ENCODE measurements at places on chromosomes 4 and X.
A peak's percentile ranks its signal among the peaks of the same experiment; 100 is the strongest.

DNA sequence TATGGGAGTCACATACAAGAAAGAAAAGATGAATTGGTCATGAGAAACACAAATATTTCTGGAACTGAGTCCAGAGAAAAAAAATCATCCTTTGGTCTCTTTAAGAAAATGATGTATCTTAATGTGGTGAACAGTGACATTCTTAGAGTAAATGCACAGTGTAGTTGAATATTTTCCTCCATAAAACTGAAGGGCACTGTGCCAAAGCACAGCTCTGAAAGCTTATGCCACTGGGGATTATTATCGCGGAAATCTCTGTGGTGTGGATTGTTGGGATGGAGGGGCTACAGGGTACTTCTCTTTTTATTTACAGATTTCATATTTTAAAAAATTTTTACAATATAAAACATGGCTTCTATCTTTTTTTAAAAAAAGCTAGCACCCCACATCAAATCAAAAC is 908.1 kb downstream of the CCSER1 start:
- no peak for DNase-seq

GRCh38 chr4:131388277-131388676 is 1760.8 kb upstream of the PCDH10 start:
- DNase-seq, result no peak

- DNase-seq, result no peak
Observed at GRCh38 chrX:110286106-110286505, 31.8 kb downstream of the AMMECR1 start.

GRCh38 chr4:73741031-73741749 is 821 bp downstream of the CXCL8 start:
- DNase-seq, result no peak

GRCh38 chr4:8315435-8316250 is 46.1 kb downstream of the HTRA3 start:
- DNase-seq, result peak; percentile 73

- no peak for DNase-seq
Observed at GRCh38 chrX:71541210-71542022, 8.5 kb downstream of the OGT start.

DNA sequence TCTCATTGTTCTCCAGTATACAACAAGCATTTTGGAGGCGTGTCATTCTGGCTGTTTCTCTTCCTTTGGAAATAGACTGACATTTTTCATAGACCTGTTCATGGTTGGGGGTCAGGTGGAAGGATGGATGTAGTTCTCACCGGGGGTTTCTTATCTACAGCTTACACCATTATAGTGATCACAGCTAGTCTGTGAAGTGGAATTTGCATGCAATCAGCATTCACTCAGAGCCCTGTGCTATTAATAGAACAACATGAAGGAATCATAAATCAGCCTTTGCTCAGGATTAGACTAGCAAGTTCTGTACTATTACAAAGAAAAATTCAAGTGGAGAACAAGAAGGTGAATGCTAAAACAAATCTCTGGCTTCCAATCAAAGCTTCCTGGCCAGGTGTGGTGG is 132.6 kb upstream of the PUDP start:
- DNase-seq, result no peak

- DNase-seq, result no peak
Observed at GRCh38 chr4:128381748-128382559, 94.3 kb upstream of the PGRMC2 start.

DNA sequence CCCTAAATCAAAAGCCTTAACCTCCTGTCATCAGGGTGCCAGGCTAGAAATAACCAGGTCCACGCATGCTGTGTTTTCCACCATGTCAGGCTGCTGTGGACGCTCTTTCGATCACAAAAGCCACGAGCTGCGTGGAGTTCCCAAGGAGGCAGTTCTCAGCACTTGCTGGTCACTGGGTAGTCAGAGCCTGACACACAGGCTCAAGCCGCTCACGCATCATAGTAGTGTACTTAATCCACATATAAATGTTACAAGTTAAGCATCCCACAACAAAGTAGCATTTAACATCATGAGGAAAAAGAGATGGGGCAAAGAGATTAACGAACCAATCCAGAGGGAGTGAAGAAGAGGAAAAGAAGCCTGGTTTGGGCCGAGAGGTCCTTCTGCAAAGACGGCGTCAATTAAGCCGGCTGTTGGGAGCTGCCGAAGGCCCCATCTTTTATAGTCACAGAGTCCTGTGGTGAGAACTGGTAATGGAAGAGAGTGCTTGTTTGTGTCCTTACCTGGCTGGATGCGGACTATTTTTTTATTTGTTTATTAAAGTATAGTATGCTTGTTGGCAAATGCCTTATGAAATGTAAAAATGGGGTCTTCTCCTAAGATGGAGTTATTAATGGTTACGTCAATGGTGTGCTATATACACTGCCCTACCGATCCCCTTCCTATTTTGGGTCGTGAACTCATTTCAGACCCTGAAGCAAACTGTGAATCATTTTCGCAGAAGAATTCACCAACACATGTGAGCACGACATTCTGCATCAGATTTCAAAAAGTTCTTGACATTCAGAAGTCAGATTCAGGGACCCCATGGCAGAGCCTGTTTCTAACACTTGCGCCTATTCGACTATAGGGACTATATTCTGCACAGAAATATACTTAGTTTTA is 675 bp downstream of the PRIMPOL start:
- DNase-seq, result peak; percentile 16

DNA sequence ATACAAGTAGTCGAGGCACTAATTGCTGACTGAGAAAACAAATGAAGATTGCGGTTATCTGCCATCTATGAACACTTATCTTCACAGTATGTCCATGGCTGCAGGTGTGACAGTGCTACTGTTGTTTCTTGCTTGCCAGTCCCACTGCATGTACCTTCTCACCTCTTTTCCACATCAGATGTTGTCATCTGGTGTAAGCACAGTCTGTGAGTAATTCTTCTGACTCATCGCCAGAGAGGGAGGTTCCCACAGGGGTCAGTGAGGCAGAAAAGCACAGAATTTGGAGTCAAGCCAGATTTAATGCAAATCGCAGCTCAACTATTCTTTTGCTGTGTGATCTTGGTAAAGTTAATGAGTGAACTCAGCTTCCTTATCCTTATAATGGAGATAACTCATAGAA is 144.4 kb downstream of the GLRA2 start:
- peak; percentile 82 for DNase-seq

DNA sequence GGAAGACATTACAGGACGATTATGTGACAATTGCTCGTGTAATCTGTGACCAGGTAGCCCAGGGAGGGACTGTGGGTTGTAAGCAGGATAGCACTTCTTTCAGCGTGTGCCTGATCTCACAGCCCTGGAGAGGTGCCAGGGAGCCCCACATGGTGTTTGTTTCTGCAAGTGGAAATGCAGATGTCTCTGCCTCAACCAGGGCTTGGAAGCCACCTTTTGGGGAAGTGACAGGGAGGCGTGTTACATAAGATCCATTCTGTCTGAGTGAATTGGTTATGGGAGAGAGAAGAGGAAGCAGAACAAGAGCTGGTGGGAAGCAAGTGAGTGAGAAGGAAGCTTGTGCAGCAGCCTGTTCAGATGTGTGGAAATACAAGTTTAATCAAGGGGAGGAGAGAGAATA is 104.5 kb upstream of the GATB start:
- DNase-seq, result peak; percentile 1

DNA sequence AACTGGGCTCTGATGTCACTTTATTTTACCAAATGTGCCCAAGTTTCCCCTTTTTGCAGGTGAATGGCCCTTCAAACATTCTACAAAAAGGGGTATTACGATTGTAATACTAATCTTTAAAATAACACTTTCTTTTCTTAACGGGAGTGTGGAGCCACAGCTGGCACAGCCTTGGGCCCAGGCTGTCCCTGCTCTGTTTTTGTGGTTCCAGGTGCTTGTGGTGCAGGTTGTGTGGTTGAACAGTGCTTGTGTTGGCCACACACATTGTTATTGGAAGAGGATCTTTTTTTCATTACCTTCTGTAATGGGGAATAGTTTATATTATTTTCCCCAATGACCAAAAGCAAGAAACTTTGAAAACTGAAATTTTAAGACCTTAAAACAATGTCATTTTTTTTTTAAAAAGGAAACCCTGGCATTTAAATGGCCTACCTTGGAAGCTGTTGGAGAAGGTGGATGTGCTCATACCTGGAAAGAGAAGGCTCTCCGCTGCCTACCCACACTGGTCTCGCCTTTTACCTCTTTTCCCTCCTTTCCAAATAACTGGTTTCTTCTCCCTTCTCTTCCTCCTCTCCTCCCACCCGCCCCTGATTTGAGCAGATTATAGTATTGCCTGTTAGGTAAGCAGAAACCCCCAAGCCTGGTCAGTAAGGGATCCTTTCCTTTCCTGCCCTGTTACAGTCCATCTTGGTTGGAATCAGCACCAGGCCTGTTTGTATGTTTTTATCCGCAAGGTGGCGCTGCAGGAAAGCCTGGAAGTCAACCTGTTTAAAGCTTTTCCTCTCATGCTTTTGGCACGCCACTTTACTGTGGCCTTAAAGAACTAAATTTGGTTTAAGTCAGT is 28.6 kb downstream of the HADH start:
- DNase-seq, result peak; percentile 62

- no peak for DNase-seq
Observed at GRCh38 chr4:25592736-25593135, 62.9 kb upstream of the SLC34A2 start.

GRCh38 chr4:164405774-164406173 is 348.2 kb upstream of the SMIM31 start:
- no peak for DNase-seq

GRCh38 chr4:84530871-84531270 is 31.8 kb upstream of the NKX6-1 start:
- no peak for DNase-seq

DNA sequence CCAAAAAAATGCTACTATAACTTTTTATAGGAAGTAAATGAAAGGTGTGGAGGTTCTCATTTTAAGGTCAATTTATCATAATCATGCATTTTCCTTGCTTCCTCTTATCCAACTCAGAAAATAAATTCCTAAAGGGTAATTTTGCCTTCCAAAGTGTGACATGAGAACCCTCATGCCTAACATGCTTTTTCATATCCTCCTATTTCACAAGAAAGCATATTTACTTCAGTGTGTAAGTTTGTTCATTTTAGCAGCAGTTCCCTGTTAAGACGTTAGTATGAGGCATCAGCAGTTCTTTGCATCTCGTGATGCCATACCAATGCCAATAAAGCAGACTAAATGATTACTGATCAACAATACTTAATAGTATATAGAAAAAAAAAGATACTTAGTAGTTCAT is 18.4 kb downstream of the WDFY3 start:
- no peak for DNase-seq

GRCh38 chr4:106371161-106371560 is 2.6 kb upstream of the GIMD1 start:
- DNase-seq, result no peak

DNA sequence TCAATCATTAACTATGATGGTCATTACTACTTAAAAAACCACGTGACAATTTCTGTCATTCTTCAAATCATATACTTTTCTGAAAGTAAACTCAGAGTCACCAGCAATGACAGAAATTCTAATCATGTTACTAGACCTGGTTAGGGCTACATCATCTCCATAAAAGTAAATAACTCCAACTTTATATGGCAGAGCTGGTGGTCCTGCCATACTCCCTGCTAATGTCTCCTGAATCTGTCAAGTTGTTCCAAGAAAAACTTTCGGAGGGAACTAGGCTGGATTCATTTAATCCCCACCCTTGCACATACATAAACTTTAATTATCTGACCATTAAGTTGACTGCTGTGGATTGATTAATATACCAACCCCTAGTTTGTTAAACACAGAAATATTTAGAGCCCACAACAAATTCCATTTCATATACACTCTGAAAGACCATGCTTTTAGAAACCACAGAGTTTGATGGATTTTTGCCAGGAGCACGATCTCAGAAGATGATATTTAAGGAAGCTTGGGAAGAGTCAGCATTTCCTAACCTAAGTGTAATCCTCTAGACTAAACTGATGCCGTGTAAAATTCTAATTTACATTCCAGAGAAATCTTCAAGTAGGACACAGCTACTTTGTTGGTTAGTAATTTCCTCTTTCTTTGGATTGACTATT is 577.0 kb downstream of the FAT4 start:
- no peak for DNase-seq

DNA sequence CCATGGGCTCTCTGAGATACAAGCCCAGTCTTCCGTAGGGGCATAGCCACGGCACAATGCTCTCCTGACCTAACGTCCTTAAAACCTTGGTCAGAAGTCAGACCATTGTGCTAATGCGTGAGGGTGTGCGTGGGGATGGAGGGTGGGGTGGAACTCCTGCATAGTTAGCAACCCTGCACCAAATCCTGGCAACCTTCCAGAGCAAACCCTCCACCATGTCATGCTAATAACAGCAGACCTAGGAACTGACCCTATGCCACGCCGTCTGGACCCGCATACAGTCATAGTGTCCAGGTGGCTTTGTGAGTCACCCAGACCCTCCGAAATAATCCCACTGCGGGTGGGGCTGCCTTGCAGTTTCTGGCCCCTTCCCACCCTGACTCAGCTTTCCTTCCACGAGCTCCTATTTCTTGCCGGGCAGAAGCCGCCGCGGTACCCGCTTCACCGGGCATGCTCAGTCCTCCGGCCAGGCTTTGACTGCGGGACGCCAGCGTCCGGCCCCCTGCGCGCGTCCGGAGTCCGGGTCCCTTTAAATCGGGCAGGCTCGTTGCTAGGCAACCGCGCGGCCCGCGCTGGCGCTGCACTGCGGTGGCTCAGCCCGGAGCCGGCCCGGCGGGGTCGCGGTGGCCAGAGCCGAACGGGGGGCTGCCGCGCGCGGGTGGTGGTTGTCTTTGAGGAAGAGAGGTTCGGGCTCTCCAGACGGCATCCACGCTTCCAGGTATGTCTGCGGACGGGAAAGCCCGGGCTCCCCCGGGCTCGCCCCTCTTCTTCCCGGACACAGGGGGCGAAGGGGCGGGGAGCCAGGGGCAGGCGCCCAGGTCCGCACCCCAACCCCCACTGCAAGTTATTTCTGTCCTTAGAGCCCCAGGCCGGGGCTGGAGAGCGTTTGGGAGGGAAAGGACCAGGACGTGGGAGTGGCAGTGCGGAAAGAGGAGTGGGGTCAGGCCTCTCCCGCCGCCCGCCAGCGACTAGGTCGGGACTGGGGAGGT is at the start of gene CCDC160:
Gene CCDC160 (plus strand): TSS at position 557 of the 989 bp plus-strand sequence. CDS start 7,619 bp downstream, outside the sequence.
- peak; percentile 30 for DNase-seq

DNA sequence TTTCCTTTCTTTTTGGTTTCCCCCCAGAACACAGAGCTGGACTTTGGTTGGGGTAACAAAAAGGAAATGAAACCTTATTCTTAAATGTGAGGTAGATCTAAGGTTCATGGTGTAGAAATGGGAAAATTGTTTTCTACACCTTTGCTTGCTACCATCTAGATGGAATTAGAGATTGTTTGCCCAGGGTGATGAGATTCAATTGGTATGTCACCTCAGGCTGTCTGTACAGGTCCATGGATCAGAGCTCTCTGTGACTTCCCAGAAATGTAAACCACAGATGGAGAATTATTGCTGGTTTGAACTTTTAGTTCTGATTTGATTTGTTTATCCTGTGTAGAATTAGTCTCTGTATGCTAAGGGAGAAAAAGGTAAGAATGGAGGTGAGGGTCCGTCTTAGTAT is 146.7 kb downstream of the PCDH7 start:
- DNase-seq, result no peak
